Type B pancreatic cell (in vitro differentiated cells): ENCODE measurements at places on chromosomes 2 and 18. TPM values are rescaled to one million over a fixed set of nuclear protein-coding genes. Genes with fewer than 3 reads are reported as not detected.

DNA sequence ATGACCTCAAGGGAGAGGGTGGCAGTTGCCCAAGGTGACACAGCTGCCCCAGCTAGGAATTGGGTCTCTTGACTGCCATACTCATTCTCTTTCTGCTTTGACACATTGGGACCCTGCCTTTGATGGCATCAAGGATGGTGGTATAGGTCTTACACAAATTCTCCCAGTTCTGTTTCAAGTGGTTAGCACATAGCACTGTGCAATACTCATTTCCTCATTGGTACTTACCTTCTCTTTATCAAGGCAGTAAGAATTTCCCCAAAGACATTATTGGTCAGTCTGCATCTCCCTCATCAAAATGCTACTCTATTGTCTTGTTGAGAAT is 35.9 kb upstream of the CCDC93 start:
- no peak overlapping the region for H3K4me3 ChIP-seq
- DNase-seq: no peak
- no peaks in the 10 kb centered on the region for H3K36me3 ChIP-seq
- H3K27ac ChIP-seq: no peak overlapping the region
- peaks cover 64% of the 10 kb centered on the region for H3K27me3 ChIP-seq

DNA sequence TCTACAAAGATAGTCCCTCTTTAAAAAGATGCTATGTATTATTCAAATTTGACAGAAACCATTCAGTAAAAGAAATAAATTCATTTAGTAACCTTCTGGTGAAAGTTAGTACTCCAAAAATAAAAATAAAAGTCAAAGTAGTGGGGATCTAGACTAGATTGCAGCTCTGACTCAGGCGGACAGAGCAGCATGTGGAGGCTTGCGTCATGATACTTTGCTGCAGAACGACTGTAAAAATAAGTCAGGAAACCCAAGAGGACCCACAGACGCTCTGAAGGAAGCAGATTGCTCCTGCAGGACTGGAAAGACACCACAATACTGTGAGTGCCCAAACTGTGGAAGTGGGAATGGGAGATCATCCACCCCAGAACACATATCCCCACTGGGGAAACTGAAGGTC is 301.9 kb downstream of the RIT2 start:
- H3K27ac ChIP-seq: no peak overlapping the region
- H3K36me3 ChIP-seq: no peaks in the 10 kb centered on the region
- H3K4me3 ChIP-seq: no peak overlapping the region
- no peaks in the 10 kb centered on the region for H3K4me1 ChIP-seq
- H3K27me3 ChIP-seq: no peaks in the 10 kb centered on the region

The ANKRD30B gene
- not detected in 2 replicates for total RNA-seq

The SLC16A14 gene
- 9.1 and 9.3 TPM in 2 replicates for total RNA-seq

DNA sequence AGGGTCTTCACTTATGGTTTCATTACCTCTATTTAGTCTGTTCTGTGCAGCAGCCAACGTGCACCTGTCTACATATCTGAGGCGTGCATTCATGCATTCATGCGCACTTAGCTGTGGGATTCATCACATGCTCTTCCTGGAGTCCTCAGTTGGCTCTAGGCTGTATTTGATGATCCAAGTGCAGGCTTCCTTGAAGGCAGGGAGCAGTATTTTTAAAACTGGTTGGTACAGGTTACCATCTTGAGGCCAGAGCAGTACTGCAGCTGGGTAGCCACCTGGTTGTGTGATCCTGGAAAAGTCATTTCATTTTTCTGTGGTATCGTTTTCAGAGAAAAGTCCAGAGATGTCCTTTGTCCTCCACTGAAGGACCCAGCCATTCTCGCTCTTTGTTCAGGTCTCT is 109.8 kb downstream of the EN1 start:
- peaks cover 39% of the 10 kb centered on the region for H3K27me3 ChIP-seq
- no peak for DNase-seq

DNA sequence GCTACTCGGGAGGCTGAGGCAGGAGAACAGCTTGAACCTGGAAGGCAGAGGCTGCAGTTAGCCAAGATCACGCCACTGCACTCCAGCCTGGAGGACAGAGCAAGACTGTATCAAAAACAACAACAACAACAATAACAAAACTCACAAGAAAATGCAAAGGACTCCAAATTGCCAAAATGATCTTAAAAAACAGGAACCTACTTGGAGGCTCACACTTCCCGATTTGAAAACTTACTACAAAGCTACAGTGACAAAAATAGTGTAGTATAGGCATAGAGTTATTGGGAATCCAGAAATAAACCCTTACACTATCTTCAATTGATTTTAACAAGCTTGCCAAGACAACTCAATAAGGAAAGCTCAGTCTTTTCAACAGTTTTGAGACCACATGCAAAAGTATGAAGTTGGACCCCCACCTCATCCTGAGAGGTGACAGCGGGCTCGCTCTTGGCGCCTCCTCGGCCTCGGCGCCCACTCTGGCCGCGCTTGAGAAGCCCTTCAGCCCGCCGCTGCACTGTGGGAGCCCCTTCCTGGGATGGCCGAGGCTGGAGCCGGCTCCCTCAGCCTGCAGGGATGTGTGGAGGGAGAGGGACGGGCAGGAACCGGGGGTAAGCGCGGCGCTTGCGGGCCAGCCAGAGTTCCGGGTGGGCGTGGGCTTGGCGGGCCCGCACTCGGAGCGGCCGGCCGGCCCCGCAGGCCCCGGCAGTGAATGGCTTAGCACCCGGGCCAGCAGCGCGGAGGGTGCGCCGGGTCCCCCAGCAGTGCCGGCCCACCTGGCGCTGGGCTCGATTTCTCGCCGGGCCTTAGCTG is 18.3 kb upstream of the ACVR2A start:
- peaks cover 3% of the 10 kb centered on the region for H3K36me3 ChIP-seq
- H3K4me3 ChIP-seq: no peak overlapping the region
- no peaks in the 10 kb centered on the region for H3K27me3 ChIP-seq
- no peak for DNase-seq

The GKN2 gene
- 0.92 TPM in 1 of 2 replicates, not detected in the other for total RNA-seq

DNA sequence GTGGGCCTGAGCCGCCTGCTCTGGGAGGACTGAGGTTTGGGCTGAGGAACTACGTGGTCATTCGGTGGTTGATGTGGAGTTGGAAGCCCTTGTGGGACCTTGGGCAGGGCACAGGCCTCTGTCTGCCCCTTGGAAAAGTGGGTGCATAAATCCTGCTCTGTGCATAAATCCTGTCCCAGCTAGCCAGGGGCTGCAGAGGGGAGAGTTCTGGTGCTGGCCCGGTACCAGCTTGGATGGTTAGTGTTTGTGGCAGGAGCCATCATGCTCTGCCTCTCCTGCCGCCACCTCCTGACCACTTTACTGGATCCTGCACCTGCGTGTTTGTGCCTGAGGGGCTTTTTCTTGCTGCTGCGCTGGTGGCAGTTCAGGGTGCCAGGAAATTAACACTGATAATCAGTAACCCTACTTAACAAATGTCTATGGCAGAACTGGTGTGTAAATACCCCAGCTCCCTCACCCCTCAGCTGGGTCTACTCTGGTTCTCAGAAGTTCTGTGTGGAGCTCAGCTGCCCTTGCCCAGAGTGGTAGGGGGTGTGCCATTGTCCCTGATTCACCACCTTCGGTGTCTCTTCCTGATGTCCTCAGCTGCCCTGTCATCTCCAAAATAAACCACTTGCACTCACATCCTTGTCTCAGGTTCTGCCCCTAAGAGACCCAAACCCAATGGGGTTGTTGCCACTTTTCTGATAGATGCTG is 156.8 kb downstream of the GLI2 start:
- no peak overlapping the region for H3K4me3 ChIP-seq
- no peak for DNase-seq
- H3K36me3 ChIP-seq: peaks cover 4% of the 10 kb centered on the region
- H3K27ac ChIP-seq: peak overlapping the region; percentile 36
- H3K27me3 ChIP-seq: peaks cover 11% of the 10 kb centered on the region
